ENCODE measurements at places on chromosomes 11 and 22.

GRCh38 chr22:37354261-37354660, 72.0 kb downstream of the CYTH4 start:
- DNase-seq = no peak

DNA sequence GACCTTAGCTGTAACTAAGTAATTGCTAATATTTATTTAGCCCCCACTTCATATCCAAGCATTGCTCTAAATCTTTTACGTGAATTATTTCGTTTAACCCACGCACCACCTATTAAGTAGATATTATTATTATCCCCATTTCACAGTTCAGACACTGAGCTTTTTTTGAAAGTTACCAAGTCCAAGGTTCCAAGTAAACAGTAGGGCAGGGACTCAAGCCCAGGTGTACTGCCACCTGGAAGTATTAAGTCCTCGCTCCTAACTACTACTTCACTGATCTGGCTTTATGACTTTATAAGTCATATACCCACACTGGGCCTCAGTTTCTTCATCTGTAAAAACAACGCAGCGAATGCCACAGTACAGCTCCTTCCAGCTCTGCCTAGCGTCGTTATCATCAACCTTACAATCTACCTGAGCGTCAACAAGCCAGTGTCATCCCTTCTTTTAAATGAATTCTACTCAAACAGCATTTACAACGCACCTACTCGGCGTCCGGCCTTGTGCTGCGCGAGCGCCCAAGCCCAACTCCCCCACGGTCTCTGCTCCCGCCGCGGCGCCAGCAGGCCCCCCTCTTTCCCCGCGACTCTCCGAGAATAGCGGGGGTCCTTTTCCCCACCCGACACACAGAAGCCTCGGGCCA, 624 bp downstream of the TMEM41B start:
- no peak for DNase-seq

DNA sequence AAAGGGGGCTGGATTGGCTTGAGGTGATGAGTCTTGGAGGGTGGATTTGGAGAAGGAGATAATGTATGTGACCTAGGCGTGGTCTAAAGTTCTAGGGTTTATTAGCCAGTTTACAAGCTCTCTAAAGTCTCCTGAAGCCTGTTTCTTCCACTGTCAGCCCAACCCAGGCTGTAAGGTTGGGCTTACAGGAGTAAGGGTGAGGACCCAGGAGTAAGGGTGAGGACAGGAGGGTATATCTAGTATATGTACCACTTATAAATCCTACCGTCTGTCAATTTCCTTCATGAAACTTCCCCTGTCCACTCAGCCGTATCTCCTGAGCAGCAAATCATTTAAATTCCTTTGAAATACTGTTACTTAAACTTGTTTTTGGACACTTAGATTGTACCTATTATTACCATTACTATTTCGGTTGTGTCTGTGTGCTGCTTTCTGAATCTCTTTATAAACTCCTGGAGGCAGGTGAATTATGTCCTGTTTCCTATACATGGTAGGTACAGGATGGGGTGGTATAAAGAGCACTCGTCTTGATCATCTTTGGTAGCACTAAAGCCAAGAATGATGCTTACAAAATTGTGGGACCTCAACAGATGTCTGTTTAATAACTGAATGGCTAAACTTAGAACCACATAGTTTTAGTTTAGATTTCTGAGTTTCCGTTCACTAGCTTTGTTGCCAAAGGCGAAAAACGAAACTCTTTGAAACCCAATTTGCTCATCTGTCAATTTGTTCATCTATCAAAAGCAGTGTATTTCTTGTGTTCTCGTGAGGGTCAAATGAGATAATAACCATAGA, 192.0 kb downstream of the GRIK4 start:
- DNase-seq = no peak

GRCh38 chr11:132943706-132944568, 588.4 kb downstream of the OPCML start:
- no peak for DNase-seq

DNA sequence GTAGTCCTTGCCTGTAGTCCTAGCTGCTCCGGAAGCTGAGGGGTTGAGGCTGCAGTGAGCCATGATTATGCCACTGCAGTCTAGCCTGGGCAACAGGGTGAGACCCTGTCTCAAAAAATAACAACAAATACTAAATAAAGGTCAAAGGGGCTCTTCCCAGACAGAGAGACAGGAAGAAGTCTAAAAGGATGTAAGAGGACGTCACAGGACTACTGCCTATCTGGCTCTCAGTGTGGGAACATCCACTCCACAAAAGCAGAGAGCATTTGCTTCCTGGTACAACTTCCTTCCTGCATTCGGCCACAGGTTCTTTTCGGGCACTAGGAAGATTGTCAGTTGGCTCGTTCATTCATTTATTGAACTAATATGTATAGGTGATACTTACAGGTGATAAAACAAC, 110.6 kb downstream of the SGSM3 start:
- no peak for DNase-seq

- DNase-seq = no peak
These were observed 62.9 kb upstream of the B3GAT1 start for GRCh38 chr11:134474942-134475341.

DNA sequence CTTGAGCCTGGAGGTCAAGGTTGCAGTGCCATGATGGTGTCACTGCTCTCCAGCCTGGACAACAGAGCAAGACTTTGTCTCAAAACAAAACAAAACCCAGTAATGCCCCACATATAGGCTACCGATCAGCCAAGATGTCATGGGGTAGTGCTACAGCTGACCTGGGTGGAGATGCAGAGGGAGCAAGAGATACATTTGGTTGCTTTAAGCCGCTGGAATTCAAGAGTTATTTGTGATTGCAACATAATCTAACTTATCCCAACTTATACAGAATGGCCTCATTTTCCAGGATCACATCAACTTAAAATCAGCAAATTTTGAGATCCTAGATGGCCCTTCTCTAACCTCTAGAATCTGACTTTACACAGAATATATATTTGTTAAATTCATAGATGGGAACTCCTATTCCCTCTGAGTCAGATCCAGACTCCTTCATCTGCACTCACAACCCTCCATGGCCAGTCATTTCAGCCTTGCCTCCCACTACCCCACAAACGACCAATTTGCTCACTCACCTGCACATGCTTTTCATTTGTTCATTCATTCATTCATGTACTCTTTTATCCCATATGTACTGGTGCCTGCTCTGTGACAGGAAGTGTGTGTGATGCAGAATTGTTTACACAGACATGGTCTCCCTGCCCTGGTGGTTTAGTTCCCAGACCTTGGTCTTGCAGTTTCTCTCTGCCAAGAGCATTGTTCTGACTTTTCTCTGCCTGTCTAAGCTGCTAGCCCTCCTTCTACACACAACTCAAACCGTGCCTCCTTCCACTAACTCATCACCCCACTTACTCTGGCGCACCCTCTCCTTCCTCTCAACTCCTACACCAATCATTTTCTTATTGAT, 24.1 kb upstream of the APLNR start:
- no peak for DNase-seq

- DNase-seq = no peak
These were observed 131.6 kb downstream of the MAML2 start for GRCh38 chr11:96211436-96211835.

DNA sequence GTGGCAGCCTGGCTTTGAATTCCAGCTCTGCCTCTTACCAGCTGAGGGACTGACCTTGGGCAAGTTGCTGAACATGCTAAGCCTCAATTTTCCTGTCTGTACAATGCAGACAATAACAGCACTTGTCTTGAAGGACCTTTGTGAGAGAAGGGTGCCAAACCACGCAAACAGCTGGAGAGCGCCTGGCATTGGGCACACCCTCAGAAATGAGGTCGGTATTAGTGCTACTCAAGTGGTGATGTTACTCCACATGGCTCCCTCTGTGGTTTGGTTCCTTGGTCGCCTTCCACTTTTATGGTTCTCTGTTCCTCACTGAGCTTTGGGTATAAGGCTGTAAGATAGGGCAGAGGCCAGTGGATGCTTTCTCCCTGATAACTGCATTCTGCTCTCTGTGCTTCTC, 8.2 kb downstream of the UBASH3B start:
- no peak for DNase-seq

DNA sequence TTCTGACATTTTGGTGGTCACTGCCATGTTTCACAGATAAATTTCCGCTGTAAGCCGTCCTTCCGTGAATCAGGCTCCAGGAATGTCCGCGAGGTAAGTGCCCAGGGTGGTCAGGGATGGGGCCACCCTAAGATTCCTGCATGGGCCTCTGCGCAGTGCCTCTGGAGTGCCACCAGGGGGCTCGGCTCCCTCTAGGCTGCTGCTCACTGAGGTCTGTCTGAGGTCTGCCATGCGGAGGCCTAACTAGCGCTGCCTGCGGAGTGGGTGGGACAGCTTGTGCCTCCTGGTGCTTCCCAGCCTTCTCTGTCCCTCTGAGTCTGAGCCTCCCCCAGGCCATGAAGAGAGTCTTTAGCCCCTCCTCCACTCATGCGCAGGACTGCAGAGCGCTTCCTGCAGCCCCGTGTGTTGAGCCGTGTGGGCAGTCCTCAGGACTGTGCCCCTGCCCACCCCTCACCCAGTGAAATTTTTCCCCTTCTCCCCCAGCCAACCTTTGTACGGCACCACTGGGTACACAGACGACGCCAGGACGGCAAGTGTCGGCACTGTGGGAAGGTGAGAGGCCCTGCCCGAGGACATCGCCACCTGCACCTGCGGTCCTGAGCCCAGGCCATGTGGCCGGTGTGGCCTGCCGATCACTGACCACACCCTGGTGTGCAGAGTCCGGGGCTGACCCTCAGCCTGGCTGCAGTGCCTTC, 11.9 kb upstream of the MDK start:
- DNase-seq = peak; percentile 46
